NCI-H345 (cell line): ENCODE measurements at places on chromosomes 13 and 19.

DNA sequence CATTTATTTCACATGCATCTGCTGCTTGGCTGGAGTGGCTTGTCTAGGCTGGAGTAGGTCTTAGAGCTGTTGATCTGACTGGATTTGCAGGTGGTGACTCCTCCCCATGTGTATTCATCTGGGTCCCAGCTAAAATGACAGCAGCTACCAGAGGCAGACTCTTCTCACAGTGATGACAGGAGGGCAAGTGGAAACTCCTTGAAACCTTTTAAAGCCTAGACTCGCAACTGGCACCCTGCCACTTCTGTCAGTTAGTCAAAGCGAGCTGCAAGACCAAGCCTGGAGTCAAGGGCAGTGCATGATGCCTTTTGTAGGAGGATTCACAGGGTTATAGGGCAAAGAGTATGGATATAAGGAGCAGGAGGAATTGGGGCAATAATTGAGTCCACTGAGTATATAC lies 65.2 kb downstream of the TEX26 start:
- DNase-seq: peak; percentile 69

- DNase-seq: no peak
Observed at GRCh38 chr19:19081642-19082151, 17.9 kb downstream of the SLC25A42 start.

DNA sequence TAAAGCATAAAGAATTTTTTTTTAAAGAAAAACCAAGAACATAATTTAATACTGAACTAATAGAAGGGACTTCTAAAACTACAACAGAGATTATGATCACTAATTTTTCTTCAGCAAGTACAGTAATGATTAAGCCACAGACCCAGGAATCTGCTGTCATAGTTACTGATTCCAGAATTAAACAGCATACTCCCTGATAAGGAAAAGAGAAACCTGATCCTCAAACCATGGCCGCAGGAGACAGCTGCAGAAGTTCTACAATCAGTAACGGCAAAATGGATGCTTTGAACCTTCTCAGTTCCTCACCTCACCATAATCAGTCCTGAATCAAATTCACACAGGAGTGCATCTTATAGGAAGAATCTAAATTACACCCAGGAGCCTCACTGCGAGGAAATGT lies 939.0 kb upstream of the SLITRK1 start:
- DNase-seq: no peak

DNA sequence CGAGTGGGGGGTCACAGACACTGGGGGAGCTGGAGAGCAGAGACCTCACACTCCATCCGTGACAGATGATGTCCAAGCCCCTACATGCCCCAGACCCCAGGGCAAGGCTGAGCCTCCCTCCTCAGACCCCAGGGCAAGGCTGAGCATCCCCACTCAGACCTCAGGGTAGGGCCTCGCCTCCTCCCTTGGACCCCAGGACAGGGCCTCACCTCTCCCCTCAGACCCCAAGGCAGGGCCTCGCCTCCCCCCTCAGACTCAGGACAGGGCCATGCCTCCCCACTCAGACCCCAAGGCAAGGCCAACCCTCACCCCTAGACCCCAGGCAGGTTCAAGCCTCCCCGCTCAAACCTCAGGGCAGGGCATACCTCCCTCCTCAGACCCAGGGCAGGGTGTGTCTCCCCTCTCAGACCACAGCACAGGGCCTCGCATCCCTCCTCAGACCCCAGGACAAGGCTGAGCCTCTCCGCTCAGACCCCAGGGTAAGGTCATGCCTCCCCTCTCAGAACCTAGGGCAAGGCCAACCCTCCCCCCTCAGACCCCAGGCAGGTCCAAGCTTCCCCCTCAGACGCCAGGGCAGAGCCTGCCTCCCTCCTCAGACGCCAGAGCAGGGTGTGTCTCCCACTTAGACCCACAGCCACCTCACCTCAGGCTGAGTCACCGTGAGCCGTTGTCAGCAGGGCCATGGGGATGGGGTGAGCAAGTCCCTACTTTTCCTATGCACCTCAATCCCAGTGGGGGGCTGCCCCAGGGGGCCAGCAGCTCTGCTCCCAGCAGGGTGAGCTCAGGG lies 1.7 kb upstream of the S1PR4 start:
- DNase-seq: no peak

DNA sequence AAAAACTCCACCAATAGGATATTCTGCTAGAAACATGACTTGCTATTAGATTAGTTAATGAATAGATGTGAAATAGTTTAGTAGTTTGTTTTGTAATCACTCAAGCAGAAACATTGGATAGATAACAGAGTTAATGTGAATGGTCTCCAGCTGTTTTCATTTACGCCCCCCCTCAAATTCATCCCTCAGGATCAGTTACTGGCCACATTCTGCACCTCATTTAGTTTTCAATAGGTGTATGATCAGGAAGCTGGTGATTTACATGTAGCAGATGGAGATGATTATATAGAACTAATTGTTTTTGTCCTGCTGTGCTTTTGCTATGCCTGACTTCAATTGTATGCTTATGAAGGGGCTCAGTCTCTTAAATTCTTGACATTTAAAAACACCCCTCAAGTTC lies 759.0 kb downstream of the SLITRK6 start:
- DNase-seq: peak; percentile 76
